ENCODE measurements at places on chromosomes 5 and 9. TPM values are rescaled to one million over a fixed set of nuclear protein-coding genes. Genes with fewer than 3 reads are reported as not detected.
A peak's percentile ranks its signal among the peaks of the same experiment; 100 is the strongest.

DNA sequence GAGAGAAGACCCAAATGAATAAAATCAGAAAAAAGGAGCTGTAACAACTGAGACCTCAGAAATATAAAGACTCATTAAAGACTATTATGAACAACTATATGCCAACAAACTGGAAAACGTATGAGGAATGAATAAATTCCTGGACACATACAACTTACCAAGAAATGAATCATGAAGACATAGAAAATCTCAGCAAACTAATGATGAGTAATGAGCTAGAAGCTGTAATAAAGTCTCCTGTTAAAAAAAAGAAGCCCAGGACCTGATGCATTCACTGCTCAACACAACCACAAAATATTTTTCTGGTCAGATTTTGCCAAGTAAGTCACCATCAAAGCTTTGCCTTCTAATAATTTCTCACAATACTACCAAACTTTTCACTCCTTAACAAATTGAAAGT, 666.7 kb downstream of the LRRC70 start:
- no peak overlapping the region for H3K27ac ChIP-seq
- H3K36me3 ChIP-seq, result no peaks in the 10 kb centered on the region
- no peaks in the 10 kb centered on the region for H3K27me3 ChIP-seq
- H3K4me1 ChIP-seq, result peaks cover 3% of the 10 kb centered on the region

DNA sequence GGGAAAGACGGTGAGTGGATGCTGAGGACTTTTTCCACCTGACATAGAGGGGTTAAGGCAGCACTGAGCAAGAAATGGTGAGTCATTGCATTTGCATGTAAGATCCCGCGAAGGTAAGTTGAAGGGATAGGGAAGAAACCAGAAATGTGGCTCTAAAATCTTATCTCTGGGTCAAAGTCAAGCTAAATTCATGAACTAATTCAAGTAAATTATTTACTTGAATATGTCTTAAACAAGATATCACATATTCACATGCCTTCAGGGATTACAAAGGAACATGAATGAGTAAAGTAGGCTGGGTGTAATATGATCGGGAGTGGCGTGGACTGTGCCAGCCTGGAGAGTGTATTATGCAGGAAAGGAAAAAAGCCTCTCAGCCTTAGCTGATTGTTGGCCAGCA, 74.4 kb upstream of the EQTN start:
- peaks cover 69% of the 10 kb centered on the region for H3K4me1 ChIP-seq
- no peaks in the 10 kb centered on the region for H3K27me3 ChIP-seq
- peak overlapping the region; percentile 87 for H3K27ac ChIP-seq
- no peaks in the 10 kb centered on the region for H3K36me3 ChIP-seq

The DAPK1 gene
- polyA plus RNA-seq, result 24.9 TPM

- no peaks in the 10 kb centered on the region for H3K27me3 ChIP-seq
- no peak overlapping the region for H3K27ac ChIP-seq
- no peak for DNase-seq
- H3K36me3 ChIP-seq, result no peaks in the 10 kb centered on the region
These were observed 258.2 kb downstream of the ENC1 start for GRCh38 chr5:74382123-74382855.

GRCh38 chr9:95752129-95752731, 123.3 kb upstream of the ERCC6L2 start:
- no peaks in the 10 kb centered on the region for H3K4me1 ChIP-seq
- H3K27ac ChIP-seq, result no peak overlapping the region
- DNase-seq, result no peak
